ENCODE measurements at places on chromosomes 13 and 19.
A peak's percentile ranks its signal among the peaks of the same experiment; 100 is the strongest.

- no peak for DNase-seq
Measured at GRCh38 chr19:44824761-44825160, 15.9 kb downstream of the BCAM start.

GRCh38 chr13:80359778-80360452 is 19.0 kb upstream of the SPRY2 start:
- DNase-seq, result no peak

- DNase-seq, result no peak
Measured at GRCh38 chr19:37484406-37485168, 15.4 kb downstream of the ZNF570 start.

- no peak for DNase-seq
Measured at GRCh38 chr13:94232956-94233355, 246.5 kb downstream of the DCT start.

DNA sequence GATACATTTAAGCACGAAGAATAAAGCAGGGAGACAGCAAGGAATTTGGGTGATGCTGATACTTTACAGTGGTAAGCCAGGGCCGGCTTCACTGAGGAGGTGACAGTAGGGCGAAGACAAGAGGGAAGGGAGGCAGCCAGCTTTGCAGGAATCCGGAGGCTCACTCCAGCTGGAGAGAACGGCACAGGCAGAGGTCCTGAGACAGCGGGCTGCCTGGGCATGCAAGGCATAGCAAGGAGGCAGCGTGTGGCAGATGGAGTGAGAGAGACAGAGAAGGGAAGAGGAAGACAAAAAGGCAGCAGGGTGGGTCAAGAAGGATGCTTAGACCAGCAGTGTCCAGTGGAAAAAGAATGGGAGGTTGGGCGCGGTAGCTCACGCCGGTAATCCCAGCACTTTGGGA is 83.2 kb upstream of the WASF3 start:
- no peak for DNase-seq

DNA sequence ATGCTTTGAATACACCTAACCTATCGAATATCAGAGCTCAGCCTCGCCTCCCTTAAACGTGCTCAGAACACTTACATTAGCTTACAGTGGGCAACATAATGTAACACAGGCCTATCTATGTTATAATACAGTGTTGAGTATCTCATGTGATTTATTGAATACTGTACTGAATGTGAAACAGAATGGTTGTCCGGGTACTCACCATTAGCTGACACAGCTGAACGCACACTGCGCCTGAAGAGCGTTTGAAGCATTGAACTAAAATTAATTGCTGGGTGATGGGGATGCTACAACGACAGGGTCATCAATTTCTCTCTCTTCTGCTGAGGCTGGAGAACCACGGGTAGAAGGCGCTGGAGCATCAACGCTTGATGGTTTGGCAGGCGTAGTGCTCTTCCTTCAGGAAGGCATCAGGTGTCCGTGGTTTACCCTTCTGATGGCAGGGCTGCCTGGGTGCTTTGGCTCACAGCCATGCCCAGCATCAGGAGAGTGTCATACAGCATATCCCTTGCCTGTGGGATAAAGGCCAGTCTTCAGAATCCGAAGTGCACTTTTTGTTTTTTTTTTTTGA is 46.9 kb upstream of the UBE2L5 start:
- DNase-seq, result no peak

DNA sequence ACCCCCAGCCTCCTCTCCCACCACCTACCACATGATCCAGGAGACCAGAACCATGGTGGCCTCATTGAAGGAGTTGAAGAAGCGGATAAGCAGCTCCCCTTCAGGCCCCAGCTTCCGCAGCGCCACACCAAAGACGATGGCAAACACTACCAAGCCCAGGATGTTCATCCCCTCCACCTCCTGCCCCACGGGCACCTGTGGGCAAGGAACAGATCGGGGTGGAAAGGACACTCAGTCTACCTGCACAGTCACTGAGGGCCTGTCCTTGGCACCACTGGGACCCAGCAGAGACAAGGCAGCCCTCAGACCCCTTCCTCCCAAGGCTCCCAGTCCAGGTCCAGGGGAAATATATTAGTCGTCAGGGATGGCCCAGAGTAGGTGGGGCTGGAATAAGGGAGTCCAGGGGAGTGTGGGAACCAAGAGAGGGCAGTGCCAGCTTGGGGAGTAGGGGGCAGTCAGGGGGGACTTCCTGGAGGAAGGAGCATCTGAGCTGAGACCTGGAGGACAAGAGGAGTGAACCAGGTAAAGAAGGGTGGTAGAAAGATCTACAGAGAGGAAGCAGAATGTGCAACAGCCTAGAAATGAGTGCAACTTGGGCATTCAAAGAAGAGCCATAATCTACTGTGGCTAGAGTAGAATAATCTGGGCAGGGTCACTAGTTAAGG is 5.9 kb downstream of the SLC1A5 start:
- DNase-seq, result no peak

DNA sequence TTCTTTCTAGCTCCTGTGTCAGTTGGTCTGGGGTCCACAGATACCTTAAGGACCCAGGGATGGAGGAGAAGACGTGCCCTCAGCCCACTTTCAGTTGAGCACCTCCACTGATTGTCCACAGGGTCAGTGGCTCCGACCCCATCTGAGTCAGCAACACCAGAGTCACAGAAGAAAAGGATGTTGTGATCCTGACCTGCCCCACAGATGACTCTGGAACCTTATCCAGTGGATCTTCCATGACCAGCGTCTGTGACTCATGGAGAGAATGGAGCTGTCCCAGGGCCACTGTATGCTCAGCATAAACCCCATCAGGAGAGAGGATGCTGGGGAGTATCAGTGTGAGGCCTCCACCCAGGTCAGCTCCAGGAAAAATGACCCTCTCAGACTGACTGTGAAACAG is 22.0 kb downstream of the CEACAM4 start:
- DNase-seq, result no peak

GRCh38 chr19:5145521-5146511 is 176.9 kb downstream of the KDM4B start:
- no peak for DNase-seq

- DNase-seq, result peak; percentile 7
Measured at GRCh38 chr19:10193790-10194499, 808 bp downstream of the DNMT1 start.

DNA sequence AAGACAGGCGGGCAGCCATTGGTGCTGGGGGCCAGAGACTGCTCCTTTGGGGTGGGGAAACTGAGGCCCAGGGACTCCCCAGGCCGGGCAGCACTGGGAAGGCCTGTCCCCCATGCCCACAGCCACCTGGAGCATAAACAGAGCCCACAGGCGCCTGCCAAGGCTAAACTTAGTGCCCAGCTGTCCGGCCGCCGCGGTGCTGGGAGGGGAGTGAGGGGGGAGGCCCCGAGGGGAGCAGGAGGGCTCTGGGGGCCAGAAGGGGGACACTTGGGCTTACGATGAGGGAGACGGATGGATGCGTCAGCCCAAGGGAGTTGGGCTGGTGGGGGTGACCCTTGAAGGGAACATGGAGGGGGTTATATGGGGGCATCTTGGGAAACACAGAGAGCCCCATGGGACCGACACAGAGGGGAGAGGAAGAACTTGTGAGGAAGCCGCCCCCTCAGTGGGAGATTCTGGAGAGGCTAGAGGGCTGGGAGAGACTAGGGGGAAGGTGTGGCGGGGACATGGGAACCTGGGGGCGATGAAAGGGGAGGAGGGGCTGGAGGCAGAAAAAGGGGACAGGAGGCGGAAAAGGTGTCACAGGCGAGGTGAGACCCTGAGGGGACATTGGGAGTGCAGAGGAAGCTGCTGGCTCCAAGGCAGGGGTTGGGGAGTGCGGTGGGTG is 2.2 kb downstream of the CERS1 start:
- no peak for DNase-seq

DNA sequence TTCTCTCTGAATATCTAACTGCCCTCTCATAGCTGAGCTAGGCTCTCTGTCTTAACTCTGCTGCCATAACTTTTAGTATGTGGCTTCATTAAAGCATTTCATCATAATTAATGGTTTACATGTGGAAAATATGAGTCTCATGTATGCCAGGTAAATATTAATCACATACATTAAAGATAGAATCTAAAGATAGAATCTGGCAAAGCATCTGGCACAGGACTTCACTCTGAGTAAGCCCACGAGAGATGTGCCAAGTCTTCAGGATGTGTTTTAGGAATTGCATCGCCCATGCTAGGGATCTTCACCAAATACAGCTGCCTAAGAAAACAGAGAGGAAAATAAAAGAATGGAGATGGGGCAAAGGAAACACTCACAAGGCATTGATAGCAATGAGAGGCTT is 285.8 kb downstream of the DIAPH3 start:
- no peak for DNase-seq
